ENCODE measurements at places on chromosomes 12 and 14.

- no peak for DNase-seq
Observed at GRCh38 chr14:21037156-21037555, 2.5 kb upstream of the RNASE13 start.

- no peak for DNase-seq
Observed at GRCh38 chr12:123089631-123090353, 61.1 kb downstream of the PITPNM2 start.

GRCh38 chr14:68767248-68767645, 25.6 kb downstream of the ZFP36L1 start:
- DNase-seq: no peak

GRCh38 chr12:120367233-120367923, 1.6 kb downstream of the MSI1 start:
- DNase-seq: no peak

DNA sequence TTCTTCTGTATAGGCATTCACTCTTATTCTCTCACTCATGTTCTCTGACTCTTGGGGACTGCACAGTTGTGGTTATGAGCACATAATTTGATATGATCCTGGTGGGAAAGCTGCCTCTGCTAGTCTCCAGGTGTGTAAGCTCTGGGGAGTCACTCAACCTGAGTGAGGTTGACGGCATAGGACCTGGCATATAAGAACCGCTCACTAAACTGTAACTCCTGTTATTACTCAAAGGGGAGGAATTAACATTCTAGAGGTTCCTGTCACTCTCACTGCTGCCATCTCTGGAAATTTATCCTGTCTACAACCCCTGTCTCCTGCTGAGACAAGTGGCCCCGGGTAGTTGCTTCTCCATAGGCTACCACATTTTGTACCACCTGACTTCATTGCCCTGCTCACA, 14.0 kb downstream of the SRSF5 start:
- DNase-seq: no peak

DNA sequence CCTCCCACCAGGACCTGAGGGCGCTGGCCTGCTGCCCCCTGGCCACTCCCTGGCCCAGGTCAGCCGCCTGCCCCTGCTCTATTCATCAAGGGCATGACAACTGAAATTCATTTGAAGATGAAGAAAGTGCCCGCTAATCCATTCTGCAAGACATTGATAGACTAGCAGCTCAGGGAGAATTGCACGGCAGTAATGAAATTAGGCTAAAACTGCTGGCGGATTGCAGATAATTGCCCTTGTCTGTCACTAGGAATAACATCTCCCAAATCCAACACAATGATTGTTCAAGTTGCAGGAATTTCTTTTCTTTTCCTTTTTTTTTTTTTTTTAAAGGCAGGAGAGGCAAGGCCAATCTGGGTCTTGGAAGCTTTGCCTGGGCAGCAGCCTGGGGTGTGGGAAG, 44.5 kb downstream of the MVK start:
- no peak for DNase-seq

- no peak for DNase-seq
Observed at GRCh38 chr14:97581016-97581415, 783.8 kb downstream of the VRK1 start.

DNA sequence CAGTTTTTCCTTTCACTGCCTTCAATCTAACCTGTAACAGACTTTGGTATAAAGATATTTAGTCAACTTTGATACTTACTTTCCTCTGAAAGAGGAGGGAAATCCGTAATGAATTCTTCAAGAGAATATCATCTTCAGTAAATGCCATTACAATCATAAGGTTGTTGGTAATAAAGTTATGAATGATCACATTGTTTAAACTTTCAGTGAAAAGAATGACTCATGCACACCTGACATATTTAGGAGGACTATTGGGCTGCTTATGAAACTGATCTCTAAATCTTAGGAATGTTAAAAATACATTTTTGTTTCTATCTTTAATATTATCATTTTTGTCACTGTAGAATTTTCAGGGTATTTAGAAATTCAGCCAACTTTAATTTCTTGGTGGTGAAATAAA, 474.7 kb downstream of the SLC16A7 start:
- no peak for DNase-seq

DNA sequence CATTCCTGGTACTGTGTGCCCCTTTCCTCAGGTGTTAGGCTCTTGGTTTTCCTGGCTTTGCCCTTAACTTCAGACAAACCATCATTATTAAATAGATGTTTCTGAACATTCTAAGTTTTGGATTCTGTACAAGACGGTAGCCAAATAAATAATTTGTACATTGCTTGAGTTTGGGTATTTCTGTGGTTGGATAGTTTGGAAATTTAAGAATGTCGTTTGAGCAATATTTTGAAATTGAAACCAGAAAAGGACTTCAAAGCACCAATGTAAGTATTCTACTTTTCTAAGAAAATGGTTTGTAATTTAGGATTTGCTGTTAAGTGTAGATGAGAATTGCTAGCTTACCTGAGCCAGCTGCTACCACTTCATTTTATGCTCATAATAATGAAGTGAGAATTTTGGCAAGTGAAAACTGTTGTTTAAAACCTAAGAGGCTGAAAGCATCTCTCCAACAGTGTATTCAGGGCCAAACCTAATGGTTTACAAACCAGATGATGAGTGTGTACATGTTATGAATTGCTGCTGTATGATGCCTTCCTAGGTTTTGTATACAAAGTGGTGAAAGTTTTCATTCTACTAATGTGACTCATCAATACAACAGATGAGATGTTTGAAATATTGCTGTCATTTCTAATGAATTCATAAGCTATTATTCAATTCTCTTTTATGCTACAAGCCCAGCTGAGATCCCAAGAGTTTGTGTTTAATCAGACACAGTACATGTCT, 181.5 kb upstream of the PRKD1 start:
- no peak for DNase-seq

GRCh38 chr12:118326991-118327390, 45.7 kb downstream of the TAOK3 start:
- no peak for DNase-seq

GRCh38 chr12:105334001-105334400, 3.5 kb downstream of the C12orf75 start:
- DNase-seq: no peak

DNA sequence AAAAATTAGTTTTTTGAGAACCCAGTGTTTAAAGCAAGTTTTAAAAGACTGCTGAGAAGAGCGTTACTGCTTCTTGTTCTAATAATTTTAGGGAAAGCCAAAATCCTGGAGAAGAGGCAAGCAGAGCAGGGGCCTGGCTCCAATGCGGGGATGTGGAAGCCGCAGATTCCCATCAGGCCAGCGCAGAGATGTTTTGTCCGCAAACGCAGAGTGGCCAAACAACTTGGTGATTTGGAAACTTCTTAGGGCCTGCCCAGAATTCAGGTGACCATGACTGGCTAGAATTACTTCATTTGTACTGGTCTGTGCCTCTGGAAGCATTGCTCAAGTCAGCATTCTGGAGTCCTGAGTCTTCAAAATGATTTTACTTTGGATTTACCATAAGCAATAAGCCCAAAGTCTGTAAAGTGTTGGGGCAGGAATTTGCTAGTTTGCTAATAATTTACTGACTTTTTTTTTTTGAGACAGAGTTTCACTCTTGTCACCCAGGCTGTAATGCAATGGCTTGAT, 208.4 kb downstream of the PPM1H start:
- no peak for DNase-seq

- DNase-seq: no peak
Observed at GRCh38 chr12:11227373-11227772, 40.6 kb upstream of the TAS2R42 start.

- no peak for DNase-seq
Observed at GRCh38 chr14:31895206-31895605, 181.9 kb upstream of the ARHGAP5 start.

DNA sequence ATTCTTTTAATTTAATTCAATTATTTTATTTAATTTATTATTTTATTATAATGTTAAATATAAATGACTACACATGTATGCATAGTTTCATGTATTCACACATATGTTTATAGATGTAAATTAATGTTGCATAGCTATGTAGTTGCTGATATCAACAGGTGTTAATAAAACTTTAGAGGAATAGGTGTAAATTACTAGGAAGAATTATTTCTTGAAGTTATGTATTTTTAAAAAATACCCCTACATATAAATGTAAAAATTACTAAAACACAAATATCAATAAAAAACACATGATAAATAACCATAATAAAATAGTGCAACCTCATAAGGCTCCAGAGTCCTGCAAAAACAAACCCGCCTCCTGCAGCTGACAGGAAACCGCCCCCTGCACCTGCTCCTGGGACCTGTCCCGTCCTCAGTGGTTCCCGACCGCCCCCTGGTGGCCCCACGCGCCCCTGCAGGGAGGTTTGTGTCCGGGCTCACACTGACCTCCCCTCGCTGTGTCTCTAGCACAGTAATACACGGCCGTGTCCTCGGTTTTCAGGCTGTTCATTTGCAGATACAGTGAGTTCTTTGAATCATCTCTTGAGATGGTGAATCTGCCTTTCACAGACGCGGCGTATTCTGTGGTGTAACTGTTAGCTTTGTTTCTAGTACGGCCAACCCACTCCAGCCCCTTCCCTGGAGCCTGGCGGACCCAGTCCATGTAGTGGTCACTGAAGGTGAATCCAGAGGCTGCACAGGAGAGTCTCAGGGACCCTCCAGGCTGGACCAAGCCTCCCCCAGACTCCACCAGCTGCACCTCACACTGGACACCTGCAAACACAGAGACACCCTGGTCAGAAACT, 1264.0 kb downstream of the TMEM121 start:
- DNase-seq: peak; percentile 43
